ENCODE measurements at places on chromosomes 5 and 9. TPM values are rescaled to one million over a fixed set of nuclear protein-coding genes. Genes with fewer than 3 reads are reported as not detected.

GRCh38 chr5:31107091-31107518, 86.4 kb upstream of the CDH6 start:
- H3K4me1 ChIP-seq: no peaks in the 10 kb centered on the region
- H3K36me3 ChIP-seq: no peaks in the 10 kb centered on the region
- no peaks in the 10 kb centered on the region for H3K27me3 ChIP-seq
- H3K4me3 ChIP-seq: no peak overlapping the region
- H3K27ac ChIP-seq: no peak overlapping the region

- H3K4me3 ChIP-seq: no peak overlapping the region
- H3K27ac ChIP-seq: no peak overlapping the region
Observed at GRCh38 chr5:59193616-59194319, 610.9 kb downstream of the RAB3C start.

GRCh38 chr9:98523231-98523901, 185.4 kb downstream of the GABBR2 start:
- H3K4me1 ChIP-seq: no peaks in the 10 kb centered on the region
- H3K36me3 ChIP-seq: no peaks in the 10 kb centered on the region
- no peak for DNase-seq

DNA sequence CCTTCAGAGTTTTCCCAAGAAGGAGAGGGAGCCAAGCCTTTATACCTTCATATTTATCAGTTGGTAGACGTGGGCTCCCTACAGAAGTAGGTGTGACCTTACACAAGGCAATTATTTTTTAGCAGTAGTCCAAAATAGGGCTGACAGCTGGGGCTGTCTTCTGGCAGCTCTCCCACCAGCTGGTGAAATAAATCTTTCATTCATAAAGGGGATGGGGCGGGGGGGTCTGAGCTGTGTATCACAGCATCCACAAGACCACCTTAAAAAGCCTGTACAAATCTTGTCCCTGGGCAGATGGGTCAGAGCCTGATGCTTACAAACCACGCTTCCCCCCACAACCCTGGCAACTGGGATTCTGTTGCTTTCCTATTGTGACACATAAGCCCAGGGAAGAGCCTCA, 19.7 kb downstream of the CSF2 start:
- no peaks in the 10 kb centered on the region for H3K36me3 ChIP-seq
- DNase-seq: no peak
- H3K27ac ChIP-seq: no peak overlapping the region
- H3K27me3 ChIP-seq: no peaks in the 10 kb centered on the region
- H3K4me3 ChIP-seq: no peak overlapping the region

DNA sequence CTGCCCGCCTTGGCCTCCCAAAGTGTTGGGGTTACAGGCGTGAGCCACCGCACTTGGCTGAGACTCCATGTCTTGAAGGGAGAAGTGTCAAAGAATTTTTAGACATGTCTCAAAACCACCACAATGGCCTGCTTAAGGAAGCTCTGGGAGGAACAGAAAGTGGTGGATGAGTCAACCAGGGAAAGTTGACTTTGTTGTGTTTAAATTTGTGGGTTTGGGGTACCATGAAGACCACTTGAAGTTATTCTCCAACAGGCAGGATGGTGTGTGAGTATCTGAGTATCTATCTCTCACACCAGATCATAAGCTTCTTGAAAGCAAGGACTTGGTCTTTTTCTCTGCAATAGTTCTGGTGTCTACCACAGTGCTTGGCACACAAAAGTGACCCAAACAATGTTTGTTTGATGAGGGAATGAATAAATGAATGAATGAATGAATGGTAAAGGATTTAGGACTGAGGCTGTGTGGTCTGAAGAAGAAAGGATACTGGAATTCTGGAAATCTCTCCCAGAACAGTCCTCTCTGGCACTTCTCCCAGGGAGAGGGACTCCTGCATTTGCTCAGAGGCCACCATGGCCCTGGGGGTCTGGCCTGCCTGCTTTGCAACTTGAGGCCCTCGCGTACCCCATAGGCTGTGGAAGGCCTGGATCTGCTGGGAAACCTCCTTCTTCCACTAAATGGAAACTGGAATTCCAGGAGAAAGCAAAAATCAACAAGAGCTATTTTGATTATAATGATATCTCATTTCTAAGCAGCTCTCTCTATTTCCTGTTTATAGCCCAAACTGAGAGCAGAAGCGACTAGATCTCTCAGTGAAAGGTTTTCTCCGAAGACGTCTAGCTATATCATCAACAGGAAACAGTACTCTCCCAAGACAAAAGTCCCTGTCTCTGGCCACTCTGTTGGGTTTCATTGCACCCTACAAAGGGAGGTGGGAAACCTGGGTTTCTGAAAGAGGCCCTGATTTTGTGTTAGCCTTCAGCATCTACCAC, 187.9 kb downstream of the PALM2AKAP2 start:
- H3K4me3 ChIP-seq: peak overlapping the region; percentile 35
- H3K4me1 ChIP-seq: peaks cover 54% of the 10 kb centered on the region
- H3K27me3 ChIP-seq: no peaks in the 10 kb centered on the region
- H3K36me3 ChIP-seq: no peaks in the 10 kb centered on the region

- peaks cover 15% of the 10 kb centered on the region for H3K27me3 ChIP-seq
- no peak for DNase-seq
- no peaks in the 10 kb centered on the region for H3K36me3 ChIP-seq
- no peak overlapping the region for H3K27ac ChIP-seq
Observed at GRCh38 chr5:73214996-73215395, 42.0 kb downstream of the TMEM174 start.

DNA sequence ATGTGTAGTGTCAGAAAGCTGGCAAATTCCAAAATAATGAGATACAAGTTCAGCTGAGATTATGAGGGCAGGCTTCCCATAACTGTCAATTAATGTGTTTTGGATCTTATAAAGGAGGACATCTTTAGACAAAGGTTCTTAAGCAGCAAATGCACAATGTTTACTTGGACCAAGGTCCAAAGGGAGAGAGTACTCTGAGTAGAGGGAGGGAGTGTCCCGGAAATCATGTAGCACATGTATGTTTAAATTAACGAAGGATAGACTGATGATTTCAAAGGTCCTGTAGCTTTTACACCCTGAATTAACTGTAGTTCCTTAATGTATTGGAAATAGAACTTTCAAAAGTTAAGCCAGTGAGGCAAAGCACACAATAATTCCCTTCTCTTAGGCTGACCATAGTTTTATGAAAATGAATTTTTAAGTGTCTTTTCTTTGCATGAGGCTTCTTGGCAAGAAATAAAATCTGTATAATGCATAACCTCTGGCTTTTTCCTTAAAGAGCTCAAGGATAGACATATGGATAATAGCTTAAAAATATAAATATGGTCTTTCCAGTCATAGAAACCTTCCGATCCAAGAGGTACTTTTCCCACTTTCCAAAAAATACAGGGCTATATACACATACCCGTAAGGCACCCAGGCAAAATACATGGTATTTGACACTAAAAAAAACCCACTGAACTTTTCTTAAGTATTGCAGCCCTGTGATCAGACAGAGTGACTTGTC, 93.0 kb downstream of the PCSK5 start:
- H3K27ac ChIP-seq: no peak overlapping the region
- peaks cover 15% of the 10 kb centered on the region for H3K36me3 ChIP-seq
- no peak overlapping the region for H3K4me3 ChIP-seq
- peaks cover 3% of the 10 kb centered on the region for H3K4me1 ChIP-seq
- DNase-seq: no peak
- no peaks in the 10 kb centered on the region for H3K27me3 ChIP-seq

Gene PCDHGA9
- total RNA-seq: 0.16 TPM

Gene PHF24
- total RNA-seq: not detected

Gene FABP6
- total RNA-seq: not detected

Gene LCN12
- total RNA-seq: 0.89 TPM

Gene HMCN2
- not detected for total RNA-seq
